ENCODE measurements at places on chromosomes 11 and 22.

DNA sequence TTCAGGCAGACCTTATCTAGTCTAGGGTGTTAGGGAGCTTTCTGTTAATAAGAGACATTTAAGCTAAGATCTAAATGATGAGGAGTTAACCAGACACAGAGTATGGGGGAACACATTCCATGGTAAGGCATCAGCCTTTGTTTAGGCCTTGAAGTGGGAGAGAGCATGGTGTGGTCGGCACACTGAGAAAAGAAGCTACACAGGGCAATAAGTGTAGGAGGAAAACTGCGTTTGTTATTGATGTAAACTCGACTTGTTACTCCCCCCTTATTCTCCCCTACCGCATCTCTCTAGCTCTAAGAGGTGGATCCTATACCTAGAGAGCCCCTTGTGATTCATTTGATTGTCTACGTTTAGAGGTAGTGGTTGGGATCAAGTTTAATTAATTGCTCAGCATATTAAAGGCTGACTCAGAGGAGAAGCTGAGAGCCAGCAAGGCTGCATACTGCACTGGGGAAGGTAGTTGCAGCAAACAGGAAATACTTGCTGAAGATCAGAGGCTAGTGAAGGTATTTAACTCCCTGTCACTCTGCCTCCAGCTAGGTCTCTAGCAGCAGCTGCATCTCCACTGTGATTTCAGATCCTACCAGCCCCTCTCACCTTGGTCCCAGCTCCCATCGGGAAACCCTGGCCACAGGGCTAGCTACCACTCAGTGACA, 86.8 kb upstream of the TEAD1 start:
- DNase-seq: no peak

- DNase-seq: no peak
Observed at GRCh38 chr11:95282291-95282751, 51.3 kb upstream of the SESN3 start.

GRCh38 chr11:65609229-65609628, 4.8 kb downstream of the MAP3K11 start:
- DNase-seq: no peak

DNA sequence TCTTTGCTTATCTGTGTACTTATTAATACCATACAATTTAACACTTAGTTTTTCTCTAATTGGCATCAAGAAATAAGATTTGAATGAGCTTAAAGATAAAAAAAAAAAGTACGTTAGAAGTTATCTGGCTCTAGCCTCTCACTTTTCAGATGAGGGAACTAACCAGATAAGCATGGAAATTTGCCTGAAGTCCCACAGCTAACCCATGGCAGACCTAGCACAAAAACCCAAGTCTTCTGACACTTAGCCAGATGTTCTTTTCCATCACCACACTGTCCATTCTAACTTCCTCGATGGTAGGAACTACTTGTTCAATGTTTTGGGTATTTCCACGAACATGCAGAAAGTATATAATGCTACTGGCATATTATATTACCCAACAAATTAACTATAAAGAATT, 7.4 kb upstream of the SOX6 start:
- no peak for DNase-seq

GRCh38 chr22:27705408-27706080, 96.0 kb downstream of the MN1 start:
- no peak for DNase-seq

DNA sequence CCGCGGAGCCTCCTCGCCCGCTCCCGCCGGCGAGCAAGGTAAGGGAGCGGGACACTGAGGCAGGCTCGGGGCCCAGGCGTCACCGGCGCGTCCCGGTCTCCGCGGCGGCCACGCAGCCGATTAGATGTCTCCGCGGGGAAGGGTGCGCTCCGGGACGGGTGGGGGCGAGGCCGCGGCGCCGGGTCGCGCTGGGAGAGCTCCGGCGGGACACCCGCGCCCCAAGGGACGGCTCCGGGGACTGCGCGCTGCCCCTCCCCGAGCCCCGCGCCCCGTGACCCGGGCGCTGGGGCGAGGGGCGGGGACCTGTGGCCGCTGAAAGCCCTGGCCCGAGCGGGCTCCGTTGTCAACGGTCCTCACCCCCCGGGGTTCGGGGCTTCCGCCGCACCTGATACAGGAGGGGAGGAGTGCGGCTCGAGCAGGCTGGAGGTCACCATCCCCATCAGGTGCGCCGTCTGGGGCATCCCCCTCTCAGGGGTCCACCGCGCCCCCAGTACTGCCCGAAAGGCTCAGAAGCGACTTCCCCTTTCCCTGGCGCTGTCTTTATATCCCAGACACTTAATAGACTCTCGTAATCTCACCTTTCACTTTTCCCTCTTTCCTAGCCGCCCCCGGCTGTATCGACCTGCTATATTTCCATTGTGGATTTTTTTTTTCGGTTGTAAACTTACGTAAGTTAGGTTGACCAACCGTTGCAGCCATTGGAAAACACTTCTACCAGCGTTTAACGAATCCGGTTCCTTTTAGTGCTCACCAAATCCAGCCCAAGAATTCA, 573 bp downstream of the PPFIA1 start:
- peak; percentile 74 for DNase-seq

DNA sequence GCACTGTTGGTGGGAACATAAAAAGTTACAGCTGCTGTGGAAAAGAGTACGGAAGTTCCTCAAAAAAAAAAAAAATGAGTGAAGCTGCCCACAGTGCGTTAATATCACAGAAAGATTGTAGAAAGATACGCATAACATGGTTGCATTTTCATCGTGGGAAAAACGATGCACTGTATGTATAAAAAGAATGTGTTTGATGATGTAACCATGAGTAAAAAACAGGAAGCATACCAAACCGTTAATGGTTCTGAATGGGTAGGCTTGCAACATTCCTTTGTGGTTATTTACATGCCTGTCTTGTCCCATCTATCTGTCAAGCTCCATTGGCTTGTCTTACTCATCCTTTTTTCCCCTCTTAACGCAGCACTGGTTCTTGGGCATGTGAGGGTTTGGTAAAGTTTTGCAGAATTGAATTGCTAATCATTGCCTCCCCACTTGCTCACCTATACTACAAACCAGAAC, 33.8 kb upstream of the DKK3 start:
- DNase-seq: no peak

- DNase-seq: no peak
Observed at GRCh38 chr11:79919350-79919749, 478.5 kb upstream of the TENM4 start.

DNA sequence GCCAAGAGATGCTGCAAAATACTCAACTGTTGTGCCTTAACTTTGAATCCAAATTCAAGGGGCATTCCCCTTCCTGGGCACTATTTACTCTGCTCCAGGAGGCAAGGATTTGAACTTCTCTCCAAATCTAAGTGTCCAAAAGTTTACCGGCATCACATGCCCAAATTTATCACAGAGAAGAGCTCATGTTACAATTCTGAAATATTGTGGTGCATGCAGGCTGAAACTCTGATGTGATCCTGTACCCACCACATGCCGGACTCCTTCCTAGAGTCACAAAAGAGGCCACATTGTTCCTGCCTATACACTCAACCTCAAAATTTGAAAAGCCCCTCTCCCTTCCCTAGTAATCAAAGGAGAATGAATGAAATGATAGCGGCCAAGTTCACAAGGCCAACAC, 1.3 kb downstream of the TRAF6 start:
- DNase-seq: no peak

DNA sequence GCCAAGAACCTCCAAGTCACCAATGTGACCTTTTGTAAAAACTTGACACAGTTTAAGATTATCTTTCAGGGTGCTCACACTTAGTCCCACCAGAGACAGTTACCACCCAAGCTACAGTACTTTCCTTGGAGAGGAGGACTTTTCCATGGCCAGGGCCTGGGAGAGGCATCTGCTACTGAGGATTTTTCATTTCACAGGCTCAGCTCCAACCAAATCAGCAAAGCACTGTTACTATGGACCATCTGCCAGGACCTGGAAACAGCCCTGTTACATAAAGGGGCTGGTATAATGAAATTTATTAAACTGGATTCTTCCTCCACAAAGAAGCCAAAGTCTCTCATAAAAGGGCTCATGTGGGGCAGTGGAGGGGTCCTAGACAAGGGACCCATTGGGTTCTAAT, 38.6 kb downstream of the SERGEF start:
- no peak for DNase-seq

DNA sequence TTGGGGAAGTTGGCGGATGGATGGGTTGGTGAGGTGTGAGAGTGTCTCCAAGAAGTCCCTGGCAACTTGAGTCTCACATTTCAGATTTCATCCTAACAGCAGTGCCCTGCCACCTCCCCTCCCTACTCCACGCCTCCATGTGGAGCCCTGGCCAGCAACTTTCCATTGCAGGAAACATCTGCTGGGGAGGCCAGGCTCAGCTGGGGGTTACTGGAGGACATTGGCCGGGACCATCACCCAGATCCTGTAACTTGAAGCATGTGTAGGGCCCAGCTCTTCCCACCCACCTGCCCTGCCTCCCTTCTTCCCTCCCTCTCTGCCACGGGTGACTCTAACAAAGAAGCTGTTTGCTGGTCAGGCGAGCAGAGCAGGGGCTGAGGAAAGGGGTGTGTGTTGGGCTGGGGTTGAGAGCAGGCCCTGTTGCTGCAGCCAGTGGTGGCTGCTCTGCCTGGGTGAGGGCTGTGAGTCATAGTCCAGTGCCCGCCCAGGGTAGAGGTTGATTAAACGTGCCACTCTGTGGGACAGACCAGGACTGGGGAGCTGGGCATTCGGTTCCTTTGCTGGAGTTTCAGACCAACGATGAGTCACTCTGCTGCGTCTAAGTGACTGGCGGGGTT, 64.0 kb downstream of the SCN3B start:
- no peak for DNase-seq

DNA sequence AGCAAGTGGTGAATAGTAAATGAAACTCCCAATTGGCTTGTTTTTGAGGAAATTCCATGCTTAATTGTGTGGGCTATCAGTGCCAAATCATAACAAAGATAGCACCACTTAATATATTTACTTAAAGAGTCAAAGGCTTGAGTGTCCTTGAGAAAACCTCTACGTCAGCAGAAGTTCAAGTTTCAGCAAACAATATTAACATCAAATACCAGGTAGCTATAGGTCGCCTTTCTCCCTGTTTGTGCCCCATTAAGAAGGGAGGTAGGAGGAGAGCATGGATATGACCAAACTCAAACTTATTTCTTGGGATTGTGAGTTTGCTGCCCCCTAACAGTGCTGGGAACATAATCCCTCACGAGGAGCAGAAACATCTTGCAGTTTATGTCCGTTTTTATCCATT, 105.6 kb upstream of the SYN3 start:
- no peak for DNase-seq

DNA sequence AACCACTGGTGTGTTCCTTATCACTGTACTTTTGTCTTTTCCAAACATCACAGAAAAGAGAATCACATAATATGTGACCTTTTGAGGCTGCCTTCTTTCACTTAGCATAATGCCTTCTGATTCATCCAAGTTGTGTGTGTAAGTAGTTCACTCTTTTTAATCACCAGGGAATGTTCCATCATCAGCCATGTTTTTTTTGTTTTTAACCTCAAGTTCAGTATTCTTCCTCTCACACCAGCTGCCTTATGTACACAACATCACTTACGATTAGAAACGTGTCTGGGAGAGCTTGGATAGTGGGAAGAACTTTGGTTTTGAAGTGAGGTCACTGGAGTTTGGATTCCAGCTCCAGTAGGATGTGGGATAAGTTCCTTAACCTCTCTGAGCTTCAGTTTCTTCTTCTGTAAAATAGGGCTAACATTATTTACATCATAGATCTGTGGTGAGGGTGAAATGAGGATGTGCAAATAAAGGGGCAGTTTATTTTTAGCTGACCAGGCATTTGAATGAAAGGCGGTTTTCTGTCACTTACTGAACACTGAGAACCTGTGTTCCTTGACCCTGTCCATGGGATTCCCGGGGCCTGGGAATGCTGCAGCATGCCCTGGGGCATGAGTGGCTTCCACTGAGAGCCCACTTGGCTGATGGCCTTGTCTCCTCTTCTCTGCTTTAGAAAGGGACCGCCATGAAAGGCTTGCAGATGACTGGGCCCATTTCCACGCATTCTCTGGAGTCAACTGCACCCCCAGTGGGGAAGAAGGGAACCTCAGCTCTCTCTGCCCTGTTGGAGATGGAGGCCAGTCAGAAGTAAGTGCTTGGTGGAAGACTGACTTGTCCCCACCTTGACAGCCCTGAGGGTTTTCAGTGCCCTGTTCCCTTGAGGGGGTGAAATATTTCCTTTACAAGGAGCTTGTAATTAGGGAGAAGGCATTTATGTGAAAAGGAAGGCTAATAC, 92.6 kb downstream of the DEPDC5 start:
- DNase-seq: no peak

Measured in D341Med (cell line).